Activated CD4-positive, alpha-beta T cell treated with anti-CD3 and anti-CD28 coated beads, Interleukin-2, amount 50 U/mL, for 1 hour (primary cell): ENCODE measurements at places on chromosomes 12 and 14.

GRCh38 chr14:52025310-52025709 is 36.0 kb downstream of the RTRAF start:
- DNase-seq: no peak

DNA sequence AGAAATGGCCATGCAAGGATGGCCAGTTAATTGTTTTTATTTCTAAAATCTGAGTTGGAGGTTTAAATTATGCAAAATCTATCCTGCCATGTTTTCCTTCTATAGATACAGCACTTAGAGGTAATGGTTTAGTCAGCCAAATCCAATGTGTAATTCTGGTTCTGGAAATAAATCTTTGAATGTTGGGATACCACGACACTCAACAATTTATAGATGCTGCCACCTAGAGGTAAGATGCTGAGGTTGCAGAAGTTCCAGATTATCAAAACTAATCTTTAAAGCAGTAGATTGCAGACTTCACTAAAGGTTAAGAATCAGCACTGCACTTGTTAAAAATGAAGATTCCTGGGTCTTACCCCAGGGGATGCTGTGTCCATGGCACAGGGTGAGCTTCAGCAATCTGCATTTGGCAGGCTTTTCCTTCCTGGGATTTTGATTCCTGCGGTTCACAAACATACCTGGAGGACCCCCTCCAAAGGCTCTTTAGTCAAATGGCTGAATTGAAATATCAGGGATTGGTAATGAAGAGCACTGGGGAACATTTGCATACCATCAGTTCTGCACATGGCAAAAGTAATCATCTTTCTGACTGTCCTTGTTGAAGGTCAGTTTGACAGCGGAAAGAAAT is 53.4 kb upstream of the ANO4 start:
- no peak for DNase-seq

GRCh38 chr14:56789955-56790354 is 20.3 kb downstream of the OTX2 start:
- no peak for DNase-seq

- peak; percentile 55 for DNase-seq
Observed at GRCh38 chr12:54032627-54033100, at the start of gene HOXC5. HOXC5 (plus strand) TSS chr12:54033050; CDS start chr12:54033123, 73 bp downstream.

DNA sequence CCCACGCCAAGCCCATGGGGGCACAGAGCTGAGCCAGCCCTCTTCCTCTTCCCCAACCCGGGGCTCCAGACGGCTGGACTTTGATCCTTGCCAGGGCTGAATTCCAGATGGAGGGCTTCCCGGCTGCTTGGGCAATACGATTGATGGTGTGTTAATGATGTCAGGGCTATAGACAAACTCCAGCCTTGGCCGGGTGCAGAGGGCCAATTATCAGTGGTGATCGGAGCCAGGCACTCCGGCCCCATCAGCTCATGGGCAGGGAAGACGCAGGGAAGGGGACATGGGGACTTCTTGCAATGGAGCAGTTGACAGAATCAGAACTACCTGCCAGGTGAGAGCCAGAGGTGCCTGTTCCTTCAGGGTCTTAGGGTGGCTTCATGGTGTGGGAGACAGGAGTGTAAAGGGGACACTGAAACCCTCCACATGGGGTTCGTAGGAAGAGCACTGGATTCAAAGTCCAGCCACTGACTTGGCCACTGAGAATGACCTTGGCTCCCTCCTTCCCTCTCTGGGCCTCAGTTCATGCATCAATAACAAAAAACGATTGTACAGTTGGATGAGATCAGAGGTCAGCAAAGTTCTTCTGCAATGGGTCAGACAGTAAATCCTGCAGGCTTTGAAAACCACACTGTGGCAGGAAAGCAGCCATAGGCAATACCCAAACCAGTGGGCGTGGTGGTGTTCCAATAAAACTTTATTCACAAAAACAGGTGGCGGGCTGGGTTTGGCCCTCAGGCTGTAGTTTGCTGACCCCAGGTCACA is 333.7 kb downstream of the MED13L start:
- no peak for DNase-seq

DNA sequence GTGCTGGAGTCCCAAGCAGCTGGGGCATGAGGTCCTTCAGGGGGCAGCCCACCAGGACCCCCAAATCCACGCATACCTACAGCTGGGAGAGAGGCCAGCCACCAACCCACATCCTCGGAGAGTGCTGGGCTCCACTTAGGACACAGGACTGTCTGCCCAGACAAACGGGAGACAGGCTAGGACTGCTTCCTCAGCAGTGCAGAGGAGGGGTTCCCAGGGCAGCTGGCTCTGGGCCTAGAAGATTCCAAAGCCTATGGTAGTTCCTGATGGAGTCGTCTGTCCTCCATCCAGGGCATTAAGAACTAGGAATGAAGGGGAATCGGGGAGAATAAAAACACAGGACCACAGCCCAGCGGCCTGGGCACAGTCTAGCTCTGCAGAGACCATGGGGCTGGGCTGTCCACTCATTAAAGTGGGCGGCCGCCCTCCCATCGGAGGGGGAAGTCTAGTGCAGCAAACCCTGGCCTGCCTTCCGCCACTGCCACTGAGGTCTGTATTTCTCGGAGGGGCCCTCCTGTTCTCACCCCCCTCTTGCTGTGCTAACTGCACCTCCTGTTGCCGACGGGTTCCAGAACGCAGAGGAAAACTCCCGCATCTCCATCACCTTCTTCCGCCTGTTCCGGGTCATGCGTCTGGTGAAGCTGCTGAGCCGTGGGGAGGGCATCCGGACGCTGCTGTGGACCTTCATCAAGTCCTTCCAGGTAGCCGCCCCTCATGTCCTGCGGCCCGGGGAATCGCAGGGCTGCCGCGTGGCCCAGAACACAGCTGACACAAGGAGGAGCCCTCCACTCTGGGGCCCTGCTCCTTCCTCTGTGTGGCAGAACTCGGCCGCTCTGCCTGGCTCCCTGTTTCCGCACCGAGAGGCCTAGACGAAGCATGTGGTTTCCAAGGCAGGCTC is 143.5 kb upstream of the FKBP4 start:
- DNase-seq: no peak

DNA sequence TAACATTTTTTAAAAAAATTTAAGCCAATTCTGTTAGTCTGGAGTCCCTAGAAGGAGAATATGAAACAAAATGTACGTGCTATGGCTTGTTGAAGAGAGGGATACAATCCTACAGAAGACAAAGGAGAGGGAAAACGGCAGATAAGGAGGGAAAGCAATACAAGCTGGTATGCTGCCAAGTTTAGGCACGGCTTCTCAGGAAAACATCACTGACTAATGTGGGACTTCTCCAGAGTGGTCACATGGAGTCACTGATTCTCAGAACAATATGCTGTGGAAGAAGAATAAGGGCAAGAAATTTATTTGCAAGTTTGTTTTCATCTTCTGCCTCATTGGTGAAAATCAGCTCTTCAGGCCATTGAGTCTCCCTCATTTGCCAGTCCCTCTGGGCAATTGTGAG is 22.9 kb upstream of the NR1H4 start:
- DNase-seq: no peak

- no peak for DNase-seq
Observed at GRCh38 chr14:64232095-64232838, 61.9 kb downstream of the ESR2 start.

DNA sequence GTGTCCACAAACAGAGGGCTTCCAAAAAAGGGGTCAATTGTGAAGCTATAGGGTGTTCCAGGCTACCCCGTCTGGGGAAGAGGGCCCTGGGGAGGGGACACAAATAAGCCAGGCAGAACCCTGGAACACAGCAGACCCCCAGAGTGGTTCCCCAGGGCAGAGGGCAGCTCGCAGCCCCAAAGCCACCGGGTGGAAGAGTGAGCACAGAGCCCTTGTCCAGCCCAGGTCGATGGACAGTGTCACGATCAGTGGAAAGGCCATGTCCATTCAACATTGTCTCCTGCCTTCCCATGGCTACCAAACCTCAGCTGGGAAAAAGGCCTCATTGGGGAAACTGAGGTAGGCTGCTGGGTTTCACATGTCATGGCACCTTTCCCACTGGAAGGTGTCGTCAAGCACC is 131.4 kb downstream of the DICER1 start:
- no peak for DNase-seq

GRCh38 chr12:118187751-118188435 is 52.0 kb downstream of the PEBP1 start:
- DNase-seq: no peak

- DNase-seq: no peak
Observed at GRCh38 chr12:57734591-57734990, 4.0 kb downstream of the AGAP2 start.

DNA sequence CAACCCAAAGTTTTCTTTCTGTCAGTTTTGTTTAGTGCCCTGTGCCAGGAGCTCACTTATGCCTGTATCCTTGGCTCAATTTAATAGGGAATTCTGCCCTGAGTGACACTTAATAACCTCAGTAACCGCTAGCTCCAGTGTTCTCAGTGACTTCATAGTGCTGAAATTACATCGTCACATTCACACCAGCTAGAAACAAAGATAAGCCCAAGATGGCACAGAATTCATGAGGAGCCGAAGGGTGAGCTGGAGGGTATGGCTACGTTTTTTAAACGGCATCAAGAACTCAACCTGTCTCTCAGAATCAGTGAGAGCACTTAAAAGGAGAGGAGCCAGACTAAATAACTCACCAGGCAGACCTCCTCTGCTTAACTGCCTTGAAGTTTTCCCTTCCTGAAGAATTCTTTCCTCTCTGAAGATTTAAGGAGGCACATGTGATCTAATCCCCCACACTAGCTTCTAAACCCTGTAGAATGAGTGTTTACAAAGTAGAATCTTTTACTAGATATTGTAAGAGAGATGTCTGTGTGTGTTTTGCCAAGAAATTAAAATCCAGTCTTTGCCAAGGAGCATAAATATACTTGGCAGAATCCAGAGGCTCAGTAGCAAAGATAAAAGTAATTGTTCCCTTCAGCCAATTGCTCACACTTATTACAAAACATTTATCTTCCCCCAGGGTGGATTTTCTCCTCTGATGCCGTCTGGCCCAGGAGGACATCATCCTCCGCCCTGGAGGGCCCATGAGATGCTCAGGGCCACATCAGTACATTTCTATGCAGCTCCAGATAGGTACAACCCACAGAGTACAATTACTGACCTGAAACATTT is 37.3 kb downstream of the PTGER2 start:
- no peak for DNase-seq

GRCh38 chr12:120979220-120979861 is 998 bp downstream of the HNF1A start:
- no peak for DNase-seq

DNA sequence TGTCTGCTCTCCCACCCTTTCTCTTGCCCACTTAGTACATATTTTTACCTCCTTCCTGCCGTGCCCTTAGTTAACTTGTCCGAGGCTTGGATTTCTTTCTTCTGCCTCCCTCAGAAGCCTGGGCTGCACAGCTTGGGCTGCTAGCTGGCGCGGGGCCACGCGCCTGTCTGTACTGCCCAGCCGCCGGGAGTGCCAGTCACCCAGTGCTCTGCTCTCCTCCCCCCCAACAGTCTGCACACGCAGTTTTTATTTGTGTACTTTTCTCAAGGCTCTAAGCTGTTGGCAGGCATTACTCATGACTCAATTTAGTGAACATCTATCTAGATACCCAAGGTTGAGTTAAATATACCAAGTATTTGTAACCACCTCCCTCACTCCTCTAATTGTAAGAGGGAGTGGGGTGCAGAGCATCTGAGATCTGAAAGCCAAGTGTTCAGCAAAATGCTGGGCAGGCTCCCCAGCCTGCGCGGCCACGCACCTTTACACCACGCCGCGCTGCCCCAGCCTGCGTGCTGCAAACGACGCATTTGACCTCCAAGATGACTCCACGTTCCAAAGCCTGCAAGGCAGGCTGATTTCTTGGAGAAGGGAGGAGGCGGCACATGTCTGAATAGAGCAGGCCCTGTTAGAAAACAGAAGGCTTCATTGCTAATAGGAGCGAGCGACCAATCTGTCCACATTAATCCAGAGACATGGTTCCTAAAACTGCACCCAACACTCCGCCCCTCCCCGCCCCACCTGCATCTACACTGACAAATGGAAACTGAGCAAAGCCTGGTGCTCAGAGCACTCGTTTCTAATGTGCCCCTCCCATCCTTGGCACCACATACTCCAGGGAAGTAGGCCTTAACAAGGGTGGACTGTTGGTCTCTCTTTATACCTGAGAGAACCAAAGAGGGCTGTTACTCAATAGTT is 18.2 kb upstream of the CACNA2D4 start:
- no peak for DNase-seq

DNA sequence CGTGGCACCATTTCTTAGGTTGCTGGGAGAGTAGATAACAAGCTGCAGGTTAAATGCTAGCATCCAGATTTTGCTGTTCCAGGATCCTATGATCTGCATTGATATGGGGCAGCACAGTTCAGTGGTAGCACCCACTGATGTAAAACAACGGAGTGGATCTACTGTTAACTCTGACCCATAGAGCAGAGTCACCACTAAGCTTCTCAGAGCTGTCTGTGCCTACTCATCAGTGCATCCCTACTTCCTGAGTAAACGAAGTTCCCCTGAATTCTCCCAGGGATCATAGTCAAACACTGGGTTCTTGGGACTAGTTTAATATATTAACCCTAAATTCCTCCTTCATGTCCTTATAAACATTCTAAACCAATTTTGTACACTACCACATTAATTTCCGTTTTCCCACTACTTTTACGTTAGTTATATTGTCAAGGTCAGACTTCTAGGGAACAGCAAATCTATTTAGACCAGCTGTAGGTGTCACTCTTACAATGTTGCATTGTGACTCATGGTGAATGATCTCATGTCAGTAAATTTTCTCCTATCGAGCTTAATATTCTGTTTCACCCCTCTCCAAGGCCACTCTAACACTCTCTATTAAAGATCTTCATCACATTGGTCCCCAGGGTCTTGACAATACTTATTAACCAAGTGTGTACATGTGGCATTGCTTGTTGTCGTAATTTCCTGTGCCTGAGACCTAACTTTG is 10.3 kb downstream of the RERGL start:
- DNase-seq: no peak

GRCh38 chr14:68109132-68109900 is 289.7 kb downstream of the RAD51B start:
- no peak for DNase-seq

GRCh38 chr14:82987502-82988124 is 1454.0 kb upstream of the SEL1L start:
- no peak for DNase-seq

GRCh38 chr12:109758426-109759420 is 45.1 kb downstream of the FAM222A start:
- no peak for DNase-seq

GRCh38 chr14:36449903-36450302 is 70.1 kb downstream of the NKX2-1 start:
- DNase-seq: no peak

- DNase-seq: no peak
Observed at GRCh38 chr12:115936997-115937916, 340.2 kb downstream of the MED13L start.

DNA sequence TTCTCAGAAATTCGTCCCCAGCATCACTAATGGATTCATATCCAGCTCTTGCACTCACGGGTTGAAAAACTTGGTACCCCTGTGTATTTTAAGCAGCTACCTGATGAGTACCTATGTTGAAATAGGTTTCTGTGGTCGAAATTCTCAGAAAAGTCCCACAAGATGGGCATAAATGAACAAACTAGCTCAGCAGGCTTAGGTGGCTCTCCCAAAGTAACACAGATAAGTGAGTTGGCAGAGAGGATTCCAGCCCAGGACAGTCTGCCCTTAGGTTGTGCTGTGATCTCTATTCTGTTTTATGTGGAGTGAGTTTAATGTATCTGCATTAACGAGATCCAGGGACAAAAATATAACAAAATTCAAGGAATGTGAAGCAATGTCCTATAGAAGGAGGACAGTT is 92.3 kb downstream of the RGS6 start:
- DNase-seq: no peak

- no peak for DNase-seq
Observed at GRCh38 chr12:122013791-122014590, 7.7 kb upstream of the BCL7A start.
